HCT116 (cell line): ENCODE measurements at places on chromosomes 4 and X.

- peak; percentile 13 for DNase-seq
These were observed 353.6 kb upstream of the RPS6KA3 start for GRCh38 chrX:20620306-20620705.

GRCh38 chr4:158656439-158656838 is 15.2 kb downstream of the C4orf46 start:
- DNase-seq, result no peak

DNA sequence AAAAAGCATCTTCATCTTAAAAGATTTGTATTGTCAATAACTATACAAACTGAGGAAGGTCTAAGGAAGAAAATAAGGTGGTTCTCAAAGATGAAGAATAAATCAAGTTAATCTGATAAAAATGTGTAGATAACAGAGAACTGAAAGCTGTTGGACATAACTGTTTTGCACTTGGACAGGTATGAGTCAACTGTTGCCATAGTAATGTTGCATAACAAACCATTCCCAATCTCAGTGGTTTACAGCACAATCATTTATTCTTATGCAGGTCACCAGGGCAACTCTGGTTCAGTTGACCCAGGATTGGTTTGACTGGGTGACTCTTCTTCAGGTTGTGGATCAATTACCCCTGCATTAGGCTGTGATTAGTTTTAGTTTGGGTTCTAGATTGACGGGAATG is 2197.7 kb downstream of the ARAP2 start:
- DNase-seq, result peak; percentile 15

- no peak for DNase-seq
These were observed 19.7 kb upstream of the GRPR start for GRCh38 chrX:16103625-16104024.

DNA sequence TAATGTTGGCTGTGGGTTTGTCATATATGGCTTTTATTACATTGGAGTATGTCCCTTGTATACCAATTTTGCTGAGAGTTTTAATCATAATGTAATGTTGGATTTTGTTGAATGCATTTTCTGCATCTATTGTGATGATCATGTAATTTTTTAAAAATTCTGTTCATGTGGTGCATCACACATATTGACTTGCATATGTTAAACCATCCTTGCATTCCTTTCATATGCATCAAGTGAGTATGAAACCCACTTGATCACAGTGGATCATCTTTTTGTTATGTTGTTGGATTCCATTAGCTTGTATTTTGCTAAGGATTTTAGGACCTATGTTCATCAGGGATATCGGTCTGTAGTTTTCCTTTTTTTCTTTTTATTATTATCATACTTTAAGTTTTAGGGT is 12.1 kb downstream of the HEPH start:
- no peak for DNase-seq

- no peak for DNase-seq
These were observed 44.2 kb downstream of the RHOH start for GRCh38 chr4:40241026-40241425.

DNA sequence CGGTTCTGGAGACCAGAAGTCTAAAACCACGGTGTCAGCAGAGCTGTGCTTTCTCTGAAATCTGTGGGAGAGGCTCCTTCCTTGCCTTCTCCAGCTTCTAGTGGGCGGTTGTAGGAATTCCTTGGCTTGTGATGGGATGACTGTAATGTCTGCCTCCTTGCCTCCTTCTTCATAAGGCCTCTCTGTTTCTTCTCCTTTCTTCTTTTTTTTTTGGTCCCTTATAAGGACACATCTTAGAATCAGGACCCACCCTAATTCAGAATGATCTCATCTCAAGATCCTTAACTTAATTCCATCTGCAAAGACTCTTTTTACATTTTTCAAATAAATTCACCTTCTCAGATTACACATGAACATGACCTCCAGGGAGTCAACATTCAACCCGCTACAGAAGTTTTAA is 186.9 kb downstream of the STK32B start:
- DNase-seq, result no peak

DNA sequence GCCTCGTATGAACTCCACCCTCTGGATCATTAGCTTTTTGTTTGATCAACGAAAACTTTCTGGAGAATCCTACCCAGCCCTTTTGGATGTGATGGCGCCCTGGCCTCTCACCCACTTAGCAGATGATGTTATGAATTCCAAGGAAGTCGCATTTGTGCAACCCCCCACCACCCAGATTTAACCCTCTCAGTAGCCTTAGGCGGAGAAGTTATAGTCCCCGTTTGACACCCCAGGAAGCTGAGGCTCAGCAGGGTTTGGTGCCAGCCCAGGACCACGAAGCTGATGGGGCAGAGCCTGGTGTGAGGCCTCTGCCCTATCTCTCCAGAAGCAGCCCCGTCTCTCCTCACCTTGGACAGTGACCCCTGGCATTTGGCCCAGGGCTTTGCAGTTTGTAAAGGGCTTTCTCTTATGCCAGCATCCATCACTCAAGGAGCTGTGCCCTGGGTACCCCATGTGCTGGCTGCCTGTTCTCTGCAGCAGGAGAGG is 1.0 kb downstream of the WFS1 start:
- DNase-seq, result no peak

GRCh38 chrX:110444996-110445395 is 86.3 kb downstream of the RTL9 start:
- no peak for DNase-seq

- no peak for DNase-seq
These were observed 10.8 kb downstream of the LRP2BP start for GRCh38 chr4:185384930-185385331.

GRCh38 chrX:135536877-135537276 is 16.4 kb downstream of the INTS6L start:
- no peak for DNase-seq

GRCh38 chrX:110210417-110211139 is 107.3 kb downstream of the AMMECR1 start:
- DNase-seq, result peak; percentile 40

DNA sequence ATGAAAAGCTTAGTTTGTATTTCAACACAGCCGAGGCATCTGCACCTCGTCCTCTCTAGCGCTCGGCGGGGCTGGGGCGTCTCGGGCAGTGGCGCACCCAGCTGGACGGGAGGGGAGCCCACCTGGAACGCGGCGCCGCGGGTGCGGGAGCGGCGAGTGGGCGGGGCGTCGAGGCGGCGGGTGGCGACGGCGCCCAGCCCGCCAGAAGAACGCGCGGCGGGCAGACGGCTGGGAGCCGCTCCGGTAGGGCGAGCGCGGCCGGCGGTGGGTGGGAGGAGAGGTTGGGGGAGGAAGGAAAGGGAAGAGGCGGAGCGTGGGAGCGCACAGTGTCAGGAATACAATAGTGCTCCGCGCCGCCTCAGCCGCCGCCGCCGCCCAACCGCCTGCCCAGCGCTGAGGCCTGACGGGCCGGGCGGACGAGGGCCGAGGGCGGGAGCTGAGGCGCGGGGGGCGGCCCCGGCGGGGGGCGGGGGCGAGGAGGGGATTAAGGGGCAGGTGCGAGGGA is at the start of gene JADE3:
Gene JADE3 (plus strand): TSS at position 324 of the 505 bp plus-strand sequence. CDS start 72,474 bp downstream, outside the sequence.
- DNase-seq, result peak; percentile 29

GRCh38 chr4:13371048-13371447 is 113.1 kb downstream of the RAB28 start:
- DNase-seq, result no peak

DNA sequence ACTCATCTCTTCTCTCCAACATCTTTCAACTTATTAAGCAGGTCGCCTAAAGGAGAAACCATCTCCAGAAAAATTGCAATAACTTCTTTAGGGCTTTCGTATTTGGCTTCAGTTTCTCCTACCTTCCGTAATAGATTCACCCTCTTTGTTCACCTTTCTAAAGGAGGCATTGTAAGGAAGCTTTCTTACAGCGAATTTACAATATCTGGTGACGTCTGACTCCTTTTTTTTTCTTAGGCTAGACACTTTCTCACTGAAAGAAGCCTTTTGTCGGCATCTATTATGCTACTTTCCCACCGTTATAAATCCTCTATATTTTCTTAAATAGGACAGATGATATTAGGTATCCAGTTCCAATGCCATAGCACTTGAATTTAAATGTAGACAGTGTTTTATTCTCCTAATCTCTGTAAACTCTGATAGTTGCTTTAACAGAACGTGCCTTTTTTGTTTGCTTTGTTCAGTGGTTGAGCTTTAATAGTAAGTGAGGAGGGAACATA is 302.4 kb downstream of the IL1RAPL1 start:
- no peak for DNase-seq

- DNase-seq, result no peak
These were observed 66.1 kb upstream of the USP38 start for GRCh38 chr4:143118663-143119062.

GRCh38 chr4:127155555-127155954 is 477.2 kb upstream of the INTU start:
- DNase-seq, result no peak

DNA sequence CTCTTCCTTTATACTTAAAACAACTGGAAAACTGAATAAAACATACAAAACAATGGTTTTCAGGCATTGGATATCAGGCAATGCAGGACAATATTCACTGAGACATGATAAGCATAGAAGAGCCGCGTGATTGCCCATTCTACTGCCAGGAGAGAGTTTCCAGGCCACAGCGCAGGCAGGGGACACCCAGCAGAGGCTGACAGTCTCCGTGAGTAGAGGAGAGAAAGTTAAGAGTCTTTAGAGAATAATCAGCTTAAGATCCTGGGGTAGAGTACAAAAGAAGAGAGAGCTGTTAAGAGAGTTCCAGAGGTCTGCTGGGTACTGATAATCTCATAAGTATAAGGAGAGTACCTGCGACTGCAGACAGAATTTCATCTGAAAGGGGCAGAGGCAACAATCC is 18.4 kb upstream of the FRAS1 start:
- DNase-seq, result no peak

DNA sequence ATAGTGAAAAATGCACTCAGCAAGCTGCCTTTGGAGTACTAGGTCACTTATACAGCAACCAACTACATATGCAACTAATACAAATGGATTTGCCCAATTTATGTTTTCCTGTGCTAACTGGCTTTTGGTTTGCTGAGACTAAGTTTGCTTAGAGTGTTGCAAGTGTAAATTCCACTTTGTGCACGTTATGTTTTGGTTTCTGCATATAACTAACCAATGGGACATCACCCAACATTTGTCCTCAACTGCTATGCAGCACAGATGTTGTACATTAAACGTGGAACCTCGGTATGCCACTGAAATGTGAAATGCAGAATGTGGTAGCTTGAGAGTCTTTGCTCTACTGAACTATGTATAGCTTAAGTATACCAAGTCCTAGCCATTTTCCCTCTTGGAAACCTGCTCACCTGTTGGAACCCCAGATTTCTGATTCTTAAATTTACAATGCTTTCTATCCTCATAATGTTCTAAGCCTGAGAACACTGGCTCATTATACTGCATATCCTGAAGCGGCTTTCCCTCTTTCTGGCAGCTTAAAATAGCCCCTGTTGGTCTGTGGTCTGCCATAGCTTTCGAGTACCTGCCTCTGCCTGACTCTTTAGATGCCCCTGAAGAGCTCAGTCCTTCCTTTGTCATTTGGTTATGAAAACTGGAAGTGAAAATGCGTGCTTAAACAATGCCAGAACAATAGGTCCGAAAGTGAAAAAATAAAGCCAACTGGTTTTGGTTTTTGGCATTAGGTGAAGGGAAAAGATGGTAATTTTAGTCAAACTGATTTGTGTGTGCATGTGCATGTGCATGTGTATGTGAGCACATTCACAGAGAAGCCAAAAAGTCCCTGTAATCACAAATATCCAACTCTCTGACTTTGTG is 158.0 kb downstream of the SH2D1A start:
- DNase-seq, result no peak

- DNase-seq, result no peak
These were observed 211.9 kb downstream of the DCAF12L2 start for GRCh38 chrX:125954236-125954635.

DNA sequence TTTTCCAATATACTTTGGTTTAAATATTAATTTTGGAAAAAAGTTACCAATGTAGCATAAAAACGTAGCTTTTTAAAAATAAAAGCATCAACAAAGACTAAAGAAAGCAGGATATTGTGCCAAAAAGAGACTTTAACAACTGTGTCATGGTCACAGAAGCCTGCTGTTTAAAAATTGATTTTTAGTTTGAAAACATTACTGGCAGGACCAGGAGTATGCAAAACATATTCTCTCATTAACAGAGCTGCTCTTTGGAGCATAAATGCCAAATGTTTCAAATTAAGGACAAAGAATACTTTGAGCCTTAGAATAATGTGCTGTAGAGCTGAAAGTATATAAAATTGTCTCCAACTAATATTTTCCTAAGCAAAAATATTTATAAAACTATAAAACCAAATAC is 279.0 kb downstream of the ARAP2 start:
- DNase-seq, result no peak

- no peak for DNase-seq
These were observed 208.4 kb downstream of the NDST4 start for GRCh38 chr4:114905017-114905416.

GRCh38 chr4:110869862-110870572 is 247.1 kb upstream of the PITX2 start:
- peak; percentile 24 for DNase-seq

- no peak for DNase-seq
These were observed 105.2 kb downstream of the RBM47 start for GRCh38 chr4:40524366-40525041.

- no peak for DNase-seq
These were observed 31.2 kb downstream of the RNF175 start for GRCh38 chr4:153728660-153729059.

- DNase-seq, result no peak
These were observed 94.9 kb upstream of the NDP start for GRCh38 chrX:44068043-44068442.

DNA sequence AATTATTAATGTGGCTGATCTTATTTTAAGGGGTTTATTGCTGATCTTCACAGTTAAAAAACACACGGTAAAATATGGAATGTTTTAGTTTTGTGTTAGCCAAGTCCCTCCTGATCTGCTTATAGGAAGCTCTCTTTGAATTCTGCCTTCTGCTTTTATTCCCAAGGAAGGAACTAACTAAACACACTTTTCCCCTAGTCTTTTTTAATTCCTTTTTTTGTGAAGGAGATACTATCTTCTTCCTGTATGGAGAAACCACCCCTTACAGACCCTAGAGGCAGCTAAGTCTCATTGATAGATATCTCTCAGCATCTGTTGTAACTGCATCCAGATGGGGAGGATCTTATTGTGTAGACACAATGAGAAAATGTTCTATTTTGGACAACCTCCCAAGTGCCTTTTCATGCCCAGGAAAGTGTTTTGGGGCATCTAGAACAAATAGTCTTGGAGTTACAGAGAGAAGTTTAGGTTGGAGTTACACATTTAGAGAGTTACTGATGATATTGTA is 64.4 kb downstream of the AFF1 start:
- DNase-seq, result no peak

DNA sequence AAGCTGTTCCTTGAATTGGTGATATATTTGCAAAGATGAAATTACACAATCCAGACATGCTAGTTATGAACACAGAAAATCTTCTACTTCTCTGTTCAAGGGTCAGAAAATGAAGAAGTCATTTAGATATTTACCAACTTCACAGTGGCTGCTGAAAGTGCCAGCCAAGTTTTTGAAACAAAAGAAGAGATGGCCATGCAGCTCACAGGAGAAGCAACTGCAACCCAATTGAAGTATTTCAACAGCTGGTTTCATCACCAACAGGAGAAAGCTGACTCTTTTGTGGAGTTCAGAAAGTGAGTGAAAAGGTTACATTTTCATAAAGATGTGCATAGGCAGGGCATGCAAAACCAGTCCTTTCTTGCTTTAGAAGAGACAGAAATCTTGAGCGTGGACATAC is 70.1 kb upstream of the LSM6 start:
- DNase-seq, result no peak

- DNase-seq, result no peak
These were observed 49.6 kb downstream of the CASP3 start for GRCh38 chr4:184599492-184600135.
